ENCODE measurements at places on chromosomes 3 and 15. TPM values are rescaled to one million over a fixed set of nuclear protein-coding genes. Genes with fewer than 3 reads are reported as not detected.

The NOX5 gene
- not detected for total RNA-seq

The PPARG gene
- 4.6 TPM for total RNA-seq

The ST8SIA2 gene
- total RNA-seq, result not detected

The CDHR4 gene
- not detected for total RNA-seq

The PLCH1 gene
- 0.38 TPM for total RNA-seq

The PLCB2 gene
- 95.7 TPM for total RNA-seq

The TLR9 gene
- total RNA-seq, result 0.17 TPM

The CLDN11 gene
- not detected for total RNA-seq

The GOLGA8J gene
- not detected for total RNA-seq

- DNase-seq, result no peak
These were observed 31.0 kb downstream of the ATP10A start for GRCh38 chr15:25832158-25832557.

DNA sequence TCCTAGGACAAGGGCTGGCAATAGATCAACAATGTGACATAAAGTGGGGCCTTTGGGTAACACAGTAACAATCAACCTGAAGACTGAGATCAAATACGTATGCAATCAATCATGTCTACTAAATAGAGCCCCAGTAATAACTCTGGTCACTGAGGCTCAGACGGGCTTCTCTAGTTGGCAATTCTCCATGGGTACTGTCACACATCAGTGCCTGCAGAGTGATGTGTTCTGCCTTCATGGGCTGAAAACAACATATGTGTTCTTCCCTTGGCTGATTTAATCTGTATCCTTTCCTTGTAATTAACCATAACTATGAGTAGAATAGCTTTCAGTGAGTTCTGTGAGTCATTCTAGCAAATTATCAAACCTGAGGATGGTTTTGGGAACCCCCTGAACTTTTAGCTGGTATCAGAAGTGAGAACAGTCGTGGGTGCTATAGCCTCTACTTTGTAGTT lies 113.6 kb downstream of the TMCO5A start:
- DNase-seq, result no peak

- DNase-seq, result no peak
These were observed 188.6 kb downstream of the NLGN1 start for GRCh38 chr3:173586166-173586565.

DNA sequence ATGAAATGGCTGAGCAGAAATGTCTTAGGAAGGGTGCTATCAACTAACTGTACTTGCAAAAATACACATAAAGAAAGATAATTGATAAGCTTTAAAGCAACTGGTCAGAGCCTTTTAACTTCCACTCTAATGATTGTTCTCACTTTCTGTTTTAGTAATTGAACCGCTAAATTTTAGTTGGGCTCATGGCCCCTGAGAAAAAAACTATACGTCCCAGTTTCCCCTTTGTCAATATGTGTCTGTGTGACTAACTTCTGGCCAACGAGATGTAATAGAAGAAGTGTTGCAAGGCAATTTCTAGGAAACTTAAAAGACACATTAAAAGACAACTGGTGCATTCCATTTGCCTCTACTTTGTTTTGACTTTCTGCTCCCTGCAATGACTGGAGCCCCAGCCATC lies 223.9 kb downstream of the NR1D2 start:
- peak; percentile 29 for DNase-seq

DNA sequence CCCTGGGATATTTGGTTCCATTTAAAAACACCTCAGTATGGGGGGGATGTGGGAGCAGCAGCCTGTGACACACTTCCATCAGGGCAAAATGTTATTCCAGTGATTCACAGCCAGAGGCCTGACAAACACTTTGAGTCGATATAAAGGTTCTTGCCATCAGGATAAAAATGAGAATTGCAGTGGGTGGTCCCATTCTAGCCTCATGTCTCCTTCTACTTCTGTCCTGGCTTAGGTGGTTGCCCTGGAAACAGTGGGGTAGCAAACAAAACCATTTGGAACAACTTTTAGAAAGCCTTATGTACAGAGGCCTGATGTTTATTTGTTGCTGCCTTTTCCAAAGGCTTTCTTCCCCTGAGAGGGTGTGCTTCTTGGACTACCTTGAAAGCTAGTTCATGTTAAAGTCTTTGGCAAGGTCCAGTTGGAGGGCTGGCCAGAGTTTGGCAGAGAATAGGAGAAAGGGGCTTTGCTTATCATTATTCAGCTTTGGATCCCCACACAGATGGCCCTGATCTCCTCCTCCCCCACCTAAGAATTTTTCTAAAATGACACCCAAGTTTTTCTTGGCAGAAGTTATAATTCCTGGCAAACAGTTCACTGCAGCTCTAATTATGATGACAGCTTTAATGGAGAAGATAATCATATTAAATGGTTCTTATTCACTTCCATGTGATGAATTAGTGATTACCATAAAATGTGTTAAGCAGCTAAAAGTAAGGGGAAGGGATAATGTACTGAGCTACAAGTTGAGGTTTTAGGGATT lies 84.2 kb upstream of the ZNF280D start:
- DNase-seq, result no peak

DNA sequence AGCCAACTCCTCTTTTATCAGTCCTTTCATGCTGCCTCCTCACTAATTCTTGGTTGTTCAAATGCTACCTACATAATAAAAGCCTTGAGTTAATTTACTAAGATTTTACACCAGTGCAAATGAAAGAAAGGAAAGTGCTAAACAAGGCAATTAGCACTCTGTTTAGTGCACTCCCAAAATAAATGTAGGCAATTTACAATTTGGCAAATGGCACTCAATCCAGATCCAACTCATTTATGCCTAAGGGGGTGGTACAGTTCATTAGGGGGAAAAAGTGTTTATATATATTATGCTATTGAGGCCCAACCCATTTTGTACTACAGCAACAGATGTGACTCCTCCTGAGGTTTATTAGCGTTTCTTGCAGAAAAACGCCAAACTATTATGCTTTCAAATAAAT lies 370.1 kb downstream of the NR2F2 start:
- DNase-seq, result no peak

DNA sequence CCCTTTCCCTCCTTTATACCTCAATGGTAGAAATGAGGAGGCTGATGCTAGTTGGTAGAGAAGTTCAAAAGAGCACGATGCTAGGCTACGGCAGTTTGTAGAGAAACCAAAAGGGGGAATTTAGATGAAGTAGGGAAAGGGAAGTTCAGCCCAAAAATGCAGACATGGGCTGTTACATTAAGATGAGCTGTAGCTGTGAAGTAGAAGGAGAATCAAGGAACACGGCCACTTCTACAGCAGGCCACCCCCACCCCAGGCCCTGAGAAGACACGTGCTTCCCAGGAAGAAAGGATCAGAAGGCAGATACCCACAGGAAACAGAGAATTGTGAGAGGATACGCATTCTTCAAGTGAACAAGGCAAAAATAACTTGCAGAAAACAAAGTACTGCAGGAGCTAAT lies 2.1 kb upstream of the PARP14 start:
- no peak for DNase-seq

- DNase-seq, result peak; percentile 77
These were observed 63.7 kb downstream of the DCLK3 start for GRCh38 chr3:36700537-36701248.

GRCh38 chr3:82177774-82178173 lies 416.3 kb upstream of the GBE1 start:
- DNase-seq, result no peak

GRCh38 chr3:105177576-105177975 lies 189.1 kb upstream of the ALCAM start:
- no peak for DNase-seq

GRCh38 chr15:40245666-40246450 lies 7.0 kb downstream of the PAK6 start:
- DNase-seq, result no peak

GRCh38 chr15:73997986-73998385 lies 3.5 kb downstream of the PML start:
- no peak for DNase-seq

- DNase-seq, result no peak
These were observed 37.6 kb downstream of the SPATA16 start for GRCh38 chr3:173103469-173103868.

- peak; percentile 54 for DNase-seq
These were observed 33.5 kb downstream of the MYL3 start for GRCh38 chr3:46829699-46830208.

DNA sequence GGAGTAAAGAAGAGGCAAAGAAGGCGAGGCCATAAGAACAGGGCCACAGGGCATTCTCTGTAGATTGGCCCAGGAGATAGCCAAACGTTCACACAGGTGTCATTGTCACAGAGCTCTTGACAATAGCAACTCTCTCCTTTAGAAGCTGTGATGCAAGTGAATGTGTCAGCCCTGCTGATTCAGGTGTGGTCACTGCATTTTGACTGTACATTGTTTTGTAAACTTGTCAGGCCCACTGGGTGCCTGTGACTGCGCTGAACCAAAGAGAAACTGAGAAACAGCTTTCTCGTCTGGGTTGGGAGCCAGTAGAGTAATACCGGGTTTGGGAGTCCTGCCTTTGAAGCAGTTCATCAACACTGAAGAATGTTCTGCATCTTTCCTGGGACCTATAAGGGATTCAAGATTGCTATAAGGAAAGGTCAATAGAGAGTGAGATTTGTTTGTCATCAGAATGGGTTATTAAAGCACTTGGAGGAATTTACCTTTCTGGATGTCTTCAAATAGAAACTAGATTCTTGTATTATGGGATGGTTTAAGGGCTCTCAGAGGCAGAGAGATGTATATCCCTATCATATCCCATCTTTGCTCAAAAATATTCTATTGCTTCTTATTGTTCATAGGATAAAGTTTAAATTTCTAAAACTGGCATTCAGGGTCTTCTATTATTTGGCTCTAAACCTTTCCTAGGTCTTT lies 45.4 kb downstream of the TMEM45A start:
- DNase-seq, result no peak

DNA sequence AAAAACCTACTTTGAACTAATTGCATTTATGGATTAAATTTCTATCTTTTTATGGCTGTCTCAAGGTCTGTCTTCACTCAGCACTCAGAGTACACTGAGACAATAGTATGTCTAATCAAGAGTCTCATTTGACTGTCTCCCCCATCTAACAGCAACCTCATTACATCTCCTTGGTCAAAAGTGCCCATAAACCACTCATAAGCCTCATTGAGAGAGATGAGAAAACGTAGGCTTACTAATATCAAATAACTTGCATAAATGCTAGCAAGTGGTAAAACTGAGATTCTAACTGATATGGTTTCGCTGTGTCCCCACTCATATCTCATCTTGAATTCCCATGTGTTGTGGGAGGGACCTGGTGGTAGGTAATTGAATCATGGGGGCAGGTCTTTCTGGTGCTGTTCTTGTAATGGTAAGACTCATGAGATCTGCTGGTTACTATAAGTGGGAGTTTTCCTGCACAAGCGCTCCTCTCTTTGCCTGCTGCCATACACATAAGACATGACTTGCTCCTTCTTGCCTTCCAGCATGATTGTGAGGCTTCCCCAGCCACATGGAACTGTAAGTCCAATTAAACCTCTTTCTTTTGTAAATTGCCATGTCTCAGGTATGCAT lies 113.9 kb downstream of the TFDP2 start:
- DNase-seq, result no peak

Measured in activated CD4-positive, alpha-beta T cell treated with anti-CD3 and anti-CD28 coated beads, Interleukin-2, amount 10 ng/mL, durations not matched to agents 24 days and 14 days (primary cell).